CD4-positive, alpha-beta T cell treated with Interleukin-15 for 4 hours (primary cell): ENCODE measurements at places on chromosomes 1 and 21.
A peak's percentile ranks its signal among the peaks of the same experiment; 100 is the strongest.

DNA sequence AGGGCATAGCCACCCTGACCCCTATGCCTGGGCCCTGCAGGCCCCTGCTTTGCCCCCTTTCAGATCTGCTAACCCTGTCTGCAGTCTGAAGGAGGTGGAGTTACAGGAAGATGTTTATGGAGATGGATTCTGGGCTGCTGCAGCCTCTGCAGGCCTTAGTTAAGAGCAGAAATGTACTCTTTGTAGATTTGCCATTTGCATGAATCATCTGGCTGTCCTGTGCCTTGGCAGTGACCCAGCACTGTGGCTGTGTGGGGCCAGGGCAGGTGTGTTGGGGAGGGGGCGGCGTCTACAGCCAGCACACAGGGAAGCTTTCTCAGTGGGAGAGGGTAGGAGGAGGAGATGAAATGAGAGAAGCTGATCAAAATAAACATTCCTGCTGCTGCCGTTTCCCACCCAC is 867.3 kb downstream of the PLA2G4A start:
- no peak for DNase-seq

DNA sequence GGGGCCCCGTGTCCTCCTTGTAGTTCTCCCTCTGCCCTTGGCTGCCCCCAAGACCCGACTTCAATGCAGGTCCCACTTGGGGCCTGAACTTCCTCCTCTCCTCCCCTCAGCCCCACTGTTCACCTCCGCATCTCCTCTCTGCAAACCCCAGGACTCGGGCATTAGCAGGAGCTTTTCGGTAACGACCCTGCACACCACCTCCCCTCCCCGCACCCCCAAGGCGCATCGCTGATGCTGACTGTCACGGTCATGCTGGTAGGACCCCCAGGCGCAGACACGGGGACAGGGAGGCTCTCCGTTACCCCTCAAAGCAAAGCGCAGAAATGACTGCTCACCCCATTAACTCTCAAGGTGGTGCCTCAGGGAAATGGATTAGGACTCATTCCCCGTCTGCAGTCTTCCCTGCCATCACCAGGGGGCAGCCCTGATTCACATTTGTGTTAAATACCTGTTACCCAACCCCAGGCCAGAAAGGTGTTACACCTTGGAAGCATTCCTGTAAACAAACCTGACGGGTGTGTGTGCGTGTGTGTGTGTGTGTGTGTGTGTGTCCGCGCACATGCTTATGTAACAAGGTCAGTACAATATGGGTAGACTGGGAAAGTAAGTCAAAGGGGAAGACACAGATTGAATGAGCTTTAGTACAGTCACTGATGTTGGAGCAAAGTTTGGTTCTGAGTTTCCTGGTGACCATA is 6.4 kb upstream of the GUCA2B start:
- peak; percentile 60 for DNase-seq

DNA sequence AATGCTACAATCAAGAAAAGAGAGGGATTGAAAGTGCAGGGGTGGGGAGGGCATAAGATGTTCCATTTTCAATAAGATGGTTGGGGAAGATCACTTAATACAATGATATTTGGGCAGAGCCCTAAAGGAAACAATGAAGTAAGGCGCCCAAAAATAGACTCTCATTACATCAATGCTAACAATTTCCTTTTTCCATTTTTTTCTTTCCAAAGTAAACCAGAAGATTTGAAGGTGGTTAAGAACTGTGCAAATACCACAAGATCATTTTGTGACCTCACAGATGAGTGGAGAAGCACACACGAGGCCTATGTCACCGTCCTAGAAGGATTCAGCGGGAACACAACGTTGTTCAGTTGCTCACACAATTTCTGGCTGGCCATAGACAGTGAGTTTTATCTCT is 16.8 kb downstream of the IFNAR2 start:
- DNase-seq, result no peak

GRCh38 chr1:64890699-64891447 is 75.5 kb downstream of the JAK1 start:
- DNase-seq, result no peak

DNA sequence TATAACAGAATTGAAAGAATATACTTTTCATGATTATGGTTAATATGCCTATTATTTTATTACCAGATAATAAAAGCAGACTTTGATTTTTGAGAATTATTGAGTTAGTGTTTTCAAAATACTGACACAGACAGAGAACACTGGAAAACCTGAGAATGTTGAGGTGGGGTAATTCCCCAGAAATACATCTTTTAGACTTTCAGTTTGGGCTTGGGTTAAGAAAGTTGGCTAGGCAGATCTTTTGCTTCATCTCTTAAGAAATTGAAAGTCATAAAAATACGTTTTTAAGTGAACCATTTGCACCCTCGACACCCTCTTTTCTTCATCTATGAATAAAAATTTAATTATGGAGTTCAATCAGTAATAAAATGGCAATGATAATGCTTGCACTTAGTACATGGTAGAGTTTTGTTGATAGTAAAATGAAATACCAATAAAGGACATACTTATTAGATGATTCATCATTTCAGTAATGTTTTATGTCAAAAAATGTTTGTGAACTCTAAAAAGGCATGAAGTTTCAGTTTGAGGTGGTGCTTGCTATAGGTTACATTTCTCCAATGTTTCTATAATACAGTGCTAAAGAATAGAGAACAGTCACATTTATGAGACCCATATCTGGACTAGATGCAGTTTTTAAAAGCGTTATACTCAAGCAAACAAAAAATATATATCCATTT is 1.9 kb upstream of the SAMSN1 start:
- peak; percentile 49 for DNase-seq

DNA sequence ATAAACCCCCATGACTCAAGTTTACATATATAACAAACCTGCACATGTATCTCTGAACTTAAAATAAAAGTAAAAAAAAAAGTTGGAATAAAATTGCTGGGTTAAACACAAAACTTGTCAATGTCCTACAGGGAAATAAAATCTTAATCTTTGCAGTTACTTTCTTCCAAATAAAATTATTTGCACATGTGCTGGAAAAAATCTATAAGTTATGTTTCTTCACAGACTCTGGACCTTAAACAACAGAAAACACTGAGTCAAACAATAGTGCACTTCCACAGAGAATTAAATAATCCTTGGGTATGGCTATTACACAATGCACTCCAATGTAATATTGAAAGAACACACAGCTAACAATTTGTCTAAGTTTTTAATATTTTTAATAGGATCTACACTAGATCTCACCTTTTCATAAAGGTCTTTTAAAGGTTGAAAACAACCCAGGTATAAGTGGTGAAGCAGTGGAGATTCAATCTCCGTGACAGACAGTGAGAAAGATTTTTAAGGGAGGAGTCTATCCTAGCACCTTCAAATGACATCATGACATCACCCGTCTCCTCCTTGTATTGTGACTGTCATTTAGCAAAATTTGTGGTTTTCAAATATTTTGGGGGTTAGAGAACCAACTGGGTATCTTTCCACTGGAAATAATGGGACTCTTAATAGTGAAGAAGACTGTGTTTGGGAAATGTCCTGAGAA is 25.2 kb upstream of the FGGY start:
- no peak for DNase-seq

DNA sequence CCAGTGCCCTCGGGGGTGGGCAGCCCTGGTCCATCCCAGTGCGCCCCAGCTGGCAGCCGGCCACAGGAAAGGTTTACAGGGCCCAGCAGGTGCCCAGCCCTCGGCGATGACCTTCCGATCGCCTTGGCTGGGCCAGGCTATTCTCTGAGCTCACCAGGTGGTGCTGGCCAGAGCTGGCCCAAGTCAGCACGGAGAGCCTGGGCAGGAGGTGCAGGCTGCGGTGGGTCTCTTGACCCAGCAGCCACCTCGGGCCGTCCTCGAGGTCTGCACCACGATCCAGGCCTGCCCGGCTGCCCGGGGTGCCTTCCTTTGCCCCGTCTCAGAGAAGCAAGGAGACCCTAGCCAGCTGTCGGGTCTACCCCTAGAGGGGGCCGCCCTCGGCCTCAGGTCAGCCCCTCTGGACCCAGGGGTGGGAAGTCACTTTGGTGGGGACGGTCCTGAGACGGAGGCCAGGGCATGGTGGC is 370 bp downstream of the PERM1 start:
- DNase-seq, result no peak

- DNase-seq, result no peak
These were observed 2.0 kb downstream of the CAMSAP2 start for GRCh38 chr1:200740571-200741208.

DNA sequence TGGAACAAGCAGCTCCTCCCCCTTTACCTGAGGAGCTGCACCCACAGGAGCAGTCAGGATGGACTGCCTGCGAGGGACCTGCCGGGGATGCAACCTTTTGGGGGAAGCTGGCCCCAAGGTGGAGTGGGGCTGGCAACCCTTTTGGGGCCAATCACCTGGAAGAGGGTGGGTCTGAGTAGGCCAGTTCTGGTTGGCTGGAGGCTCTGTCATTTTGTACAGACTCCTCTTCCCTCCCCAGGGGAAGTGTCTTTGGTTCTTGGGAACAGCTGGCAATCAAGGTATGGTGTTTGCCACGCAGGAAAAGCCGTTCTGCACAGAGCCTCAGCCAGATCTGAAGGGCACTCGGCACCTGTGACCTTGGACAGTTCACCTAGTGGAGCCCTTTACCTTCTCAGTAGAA is 280 bp upstream of the A3GALT2 start:
- DNase-seq, result no peak

- no peak for DNase-seq
These were observed 106.5 kb upstream of the COL24A1 start for GRCh38 chr1:86263101-86263500.
